Mesothelial cell of epicardium (in vitro differentiated cells): ENCODE measurements at places on chromosomes 1 and 21.

GRCh38 chr1:3625151-3625907 is 514 bp downstream of the TPRG1L start:
- DNase-seq, result no peak

- no peak for DNase-seq
Observed at GRCh38 chr21:45084121-45084520, 9.7 kb downstream of the ADARB1 start.

DNA sequence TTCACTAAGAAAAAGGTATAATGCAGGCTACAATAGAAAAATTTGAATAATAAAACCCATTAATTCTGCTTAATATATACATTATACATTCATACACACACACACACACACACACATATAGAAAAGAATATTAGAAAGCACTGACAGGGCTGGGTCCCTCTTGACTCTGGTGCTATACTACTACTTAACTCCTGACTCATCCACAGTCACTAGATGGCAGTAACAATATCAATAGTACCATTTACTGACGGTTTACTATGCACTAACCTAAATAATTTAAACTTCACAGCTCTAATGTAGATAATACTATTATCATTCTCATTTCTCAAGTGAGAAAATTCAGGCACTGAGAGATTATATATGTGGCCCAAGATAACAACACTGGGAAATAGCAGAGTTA is 87.5 kb downstream of the COP1 start:
- no peak for DNase-seq

DNA sequence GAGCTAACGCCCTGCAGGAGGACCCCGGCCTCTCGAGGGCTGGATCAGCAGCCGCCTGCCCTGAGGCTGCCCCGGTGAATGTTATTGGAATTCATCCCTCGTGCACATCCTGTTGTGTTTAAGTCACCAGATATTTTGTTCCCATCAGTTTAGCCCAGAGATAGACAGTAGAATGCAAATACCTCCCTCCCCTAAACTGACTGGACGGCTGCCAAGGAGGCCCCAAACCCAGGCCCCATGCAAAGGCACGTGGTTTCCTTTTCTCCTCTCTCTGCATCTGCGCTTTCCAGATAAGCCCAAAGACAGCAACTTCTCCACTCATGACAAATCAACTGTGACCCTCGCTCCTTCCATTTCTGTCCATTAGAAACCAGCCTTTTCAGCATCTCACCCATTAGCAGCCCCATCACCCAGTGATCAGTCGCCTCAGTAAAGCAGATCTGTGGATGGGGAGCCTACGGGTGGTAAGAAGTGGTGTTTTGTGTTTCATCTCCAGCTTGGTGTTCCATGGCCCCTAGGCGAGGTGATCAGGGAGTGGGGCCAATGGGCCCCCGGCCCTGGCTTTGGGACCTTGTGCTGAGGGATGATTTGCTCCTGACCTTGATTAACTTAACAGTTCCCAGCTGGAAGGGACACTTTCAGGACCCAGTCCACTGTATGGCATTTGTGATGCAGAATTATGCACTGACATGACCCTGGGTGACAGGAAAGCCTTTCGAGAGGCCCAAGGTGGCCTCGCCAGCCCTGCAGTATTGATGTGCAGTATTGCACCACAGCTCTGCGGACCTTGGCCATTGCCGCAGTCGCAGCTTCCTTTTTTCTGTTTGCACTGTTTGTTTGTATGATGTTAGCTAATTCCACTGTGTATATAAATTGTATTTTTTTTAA is 5.2 kb downstream of the NPPA start:
- no peak for DNase-seq

DNA sequence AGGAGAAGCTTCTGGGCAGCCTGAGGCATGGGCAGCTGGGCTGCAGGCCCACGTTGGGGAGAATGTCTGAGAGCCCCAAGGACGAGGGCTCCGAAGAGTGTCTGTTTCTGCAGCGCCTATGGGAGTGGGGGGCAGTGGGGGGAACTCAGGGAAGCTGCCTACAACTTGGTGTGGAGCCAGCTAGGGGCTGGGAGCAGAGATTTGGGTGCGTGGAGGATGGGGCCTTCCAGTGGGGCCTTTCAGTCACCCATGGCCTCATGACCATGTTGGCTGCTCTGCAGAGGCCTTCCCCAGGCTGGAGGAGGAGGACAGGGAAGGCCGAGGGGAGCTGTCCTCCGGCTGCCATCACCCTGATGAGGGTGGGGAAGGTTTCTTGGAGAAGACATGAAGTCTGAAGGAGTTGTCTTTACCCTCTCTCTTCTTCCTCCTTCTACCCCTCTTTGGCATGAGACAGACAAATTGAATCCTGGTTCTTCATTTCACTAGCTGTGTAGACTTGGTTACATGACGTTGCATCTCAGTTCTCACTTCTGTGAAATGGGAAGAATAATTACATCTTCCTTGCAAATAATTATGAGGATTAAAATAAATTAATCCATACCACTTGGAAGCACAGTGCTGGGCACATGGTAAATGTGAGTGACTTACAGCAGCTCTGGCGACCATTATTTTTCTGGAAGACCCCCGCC is 8.3 kb downstream of the PPFIA4 start:
- DNase-seq, result no peak
